ENCODE measurements at places on chromosomes 4 and X.

DNA sequence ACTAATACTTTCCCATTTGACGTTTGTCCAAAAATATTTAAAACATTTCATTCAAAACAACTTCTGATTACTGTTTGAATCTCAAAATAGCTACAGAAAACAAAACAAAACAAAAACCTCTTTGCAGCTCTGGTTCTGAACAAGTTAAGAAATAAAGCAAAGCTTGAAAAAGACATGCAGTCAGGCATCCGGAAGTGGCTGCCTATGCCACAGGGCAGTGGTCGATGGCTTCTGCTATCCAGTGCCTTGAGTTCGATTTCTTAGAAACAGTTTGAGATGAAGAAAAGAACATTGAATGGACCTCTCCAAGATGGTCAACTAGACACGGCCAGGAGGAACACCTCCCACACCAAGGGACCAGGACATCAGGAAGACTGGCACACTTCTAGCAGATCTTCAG is 125.3 kb downstream of the SCFD2 start:
- DNase-seq: peak; percentile 5

- peak; percentile 39 for DNase-seq
These were observed 147.9 kb downstream of the NSUN7 start for GRCh38 chr4:40897557-40898203.

- DNase-seq: no peak
These were observed 12.8 kb upstream of the STBD1 start for GRCh38 chr4:76293772-76294171.

DNA sequence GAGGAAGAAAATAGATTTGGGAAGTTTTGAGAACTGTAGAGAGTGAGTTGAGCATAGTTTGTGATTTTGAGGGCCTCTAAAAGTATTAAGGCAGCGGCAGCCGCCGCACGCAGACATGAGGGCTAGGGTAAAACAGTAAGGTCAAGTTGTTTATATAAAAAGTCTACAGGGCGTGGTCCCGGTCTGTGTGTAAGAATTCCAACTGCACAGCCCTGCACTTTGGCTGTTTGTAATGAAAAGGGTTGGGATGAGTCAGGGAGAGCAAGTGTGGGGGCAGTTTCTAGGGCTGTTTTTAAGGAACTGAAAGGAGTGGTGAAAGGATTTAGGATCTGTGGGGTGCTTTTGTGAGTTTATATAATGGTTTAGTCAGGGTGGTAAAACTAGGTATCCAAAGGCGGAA is 55.0 kb downstream of the BEX3 start:
- DNase-seq: no peak

DNA sequence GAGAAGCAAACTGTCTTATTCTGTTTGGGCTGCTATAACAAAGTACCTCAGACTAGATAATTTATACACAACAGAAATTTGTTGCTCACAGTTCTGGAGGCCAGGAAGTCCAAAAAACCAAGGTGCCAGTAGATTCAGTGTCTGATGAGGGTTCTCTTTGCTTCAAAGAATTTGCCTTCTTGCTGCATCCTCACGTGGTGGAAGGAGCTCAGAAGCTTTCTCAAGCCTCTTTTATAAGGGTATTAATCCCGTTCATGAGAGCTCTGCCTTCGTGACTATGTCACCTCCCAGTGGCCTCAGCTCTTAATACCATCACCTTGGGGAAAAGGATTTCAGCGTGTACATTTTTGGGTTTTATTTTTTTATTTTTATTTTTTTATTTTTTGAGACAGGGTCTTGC is 20.1 kb downstream of the CA5B start:
- DNase-seq: no peak

- DNase-seq: no peak
These were observed 240.7 kb upstream of the TRAM1L1 start for GRCh38 chr4:117326091-117326490.

DNA sequence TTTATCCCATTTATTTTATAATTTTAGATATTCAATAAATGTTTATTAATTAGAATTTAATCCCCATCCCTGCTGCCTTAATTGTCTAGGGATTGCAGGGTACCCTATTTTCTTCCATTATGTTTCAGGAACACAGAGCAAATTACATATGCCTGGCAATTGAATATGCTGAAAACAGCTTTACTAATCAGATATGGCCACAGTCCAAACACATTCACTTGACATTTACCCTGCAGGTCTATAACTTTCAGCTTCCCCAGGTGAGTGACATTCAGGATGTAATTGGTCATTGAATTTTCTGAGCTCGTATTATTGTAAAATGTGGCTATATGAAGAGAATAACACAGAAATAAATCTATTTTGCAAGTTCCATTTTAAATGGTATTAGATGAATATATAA is 218.7 kb upstream of the NDST4 start:
- DNase-seq: no peak

- no peak for DNase-seq
These were observed 39.3 kb downstream of the HMX1 start for GRCh38 chr4:8832113-8832915.

GRCh38 chrX:34546366-34546765 is 110.7 kb downstream of the TMEM47 start:
- DNase-seq: no peak

DNA sequence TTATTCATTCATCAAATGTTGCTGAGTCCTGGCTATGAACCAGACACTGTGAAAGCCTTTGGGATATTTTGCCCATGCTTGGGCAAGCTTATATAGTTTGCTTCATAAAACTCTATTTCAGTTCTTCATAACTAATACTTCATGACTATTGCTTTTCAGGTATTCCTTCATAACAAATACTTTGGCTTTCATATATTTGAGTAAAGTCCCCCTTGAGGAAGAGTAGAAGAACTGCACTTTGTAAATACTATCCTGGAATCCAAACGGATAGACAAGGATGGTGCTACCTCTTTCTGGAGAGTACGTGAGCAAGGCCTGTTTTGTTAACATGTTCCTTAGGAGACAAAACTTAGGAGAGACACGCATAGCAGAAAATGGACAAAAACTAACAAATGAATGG is 1.7 kb upstream of the AFP start:
- no peak for DNase-seq

DNA sequence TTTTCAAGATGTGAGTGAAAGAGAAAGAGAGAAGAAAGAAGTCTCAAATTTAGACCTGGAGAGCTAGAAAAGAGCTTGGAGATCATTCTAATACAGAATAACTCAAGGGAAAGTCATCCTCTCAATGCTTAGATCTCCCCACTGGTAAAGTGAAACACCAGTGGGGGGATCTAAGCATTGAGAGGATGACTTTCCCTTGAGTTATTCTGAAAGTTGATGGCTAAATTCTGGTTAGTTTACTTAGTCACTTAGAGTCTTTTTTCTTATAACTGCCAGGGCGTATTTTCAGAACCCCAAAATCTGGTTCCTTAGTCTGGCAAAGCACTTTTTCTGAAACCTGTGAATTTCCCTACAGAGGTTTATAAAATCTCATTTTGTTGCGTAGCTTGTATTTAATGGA is 198.6 kb downstream of the ARHGAP24 start:
- no peak for DNase-seq

- DNase-seq: no peak
These were observed 248.0 kb downstream of the SPATA18 start for GRCh38 chr4:52299120-52299519.

DNA sequence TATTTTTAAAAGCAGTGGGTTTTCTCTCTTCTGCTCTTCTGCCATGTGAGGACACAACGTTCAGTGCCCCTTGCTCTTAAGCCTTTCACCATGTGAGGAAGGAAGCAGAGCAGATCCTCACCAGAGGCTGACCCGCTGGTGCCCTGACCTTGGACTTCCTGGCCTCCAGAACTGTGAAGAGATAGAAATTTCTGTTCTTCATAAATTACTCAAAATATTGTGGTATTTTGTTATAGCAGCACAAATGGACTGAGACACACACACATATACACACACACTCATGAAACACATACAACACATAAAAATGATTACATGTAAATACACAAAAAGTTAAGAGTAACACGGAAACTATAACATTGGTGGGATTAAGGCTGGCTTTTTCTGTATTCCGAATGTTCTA is 244.8 kb upstream of the NOCT start:
- DNase-seq: no peak

GRCh38 chr4:167339781-167340180 is 105.5 kb upstream of the SPOCK3 start:
- no peak for DNase-seq

DNA sequence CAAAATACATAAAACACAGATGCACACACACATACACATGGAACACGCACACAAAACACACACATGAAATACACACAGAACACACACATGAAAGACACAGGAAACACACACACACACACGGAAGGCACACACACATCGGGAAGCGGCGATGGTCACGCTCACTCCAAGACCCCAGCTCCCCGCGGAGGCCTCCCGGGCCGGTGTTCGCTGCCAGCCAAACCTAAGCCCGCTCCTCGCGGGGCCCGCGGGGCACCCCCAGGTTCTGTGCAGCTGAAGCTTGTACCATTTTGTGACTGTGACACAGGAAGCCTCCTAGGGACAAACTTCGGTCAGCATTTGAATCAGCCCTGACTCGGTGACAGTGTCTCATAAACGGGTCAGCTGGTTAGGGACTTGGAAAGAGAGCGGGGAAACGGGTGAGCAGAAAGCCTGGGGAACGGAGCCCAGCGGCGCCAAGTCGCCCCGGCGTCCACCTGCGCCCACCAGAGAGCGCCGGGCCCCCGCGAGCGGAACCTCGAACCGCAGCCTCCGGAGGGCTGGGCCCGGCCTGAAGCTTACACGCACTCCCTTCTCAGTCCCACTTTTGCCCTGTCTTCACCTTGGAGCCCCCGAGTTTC is 32.1 kb downstream of the F11 start:
- no peak for DNase-seq

- DNase-seq: no peak
These were observed 106.4 kb downstream of the RAPGEF2 start for GRCh38 chr4:159209249-159209648.

DNA sequence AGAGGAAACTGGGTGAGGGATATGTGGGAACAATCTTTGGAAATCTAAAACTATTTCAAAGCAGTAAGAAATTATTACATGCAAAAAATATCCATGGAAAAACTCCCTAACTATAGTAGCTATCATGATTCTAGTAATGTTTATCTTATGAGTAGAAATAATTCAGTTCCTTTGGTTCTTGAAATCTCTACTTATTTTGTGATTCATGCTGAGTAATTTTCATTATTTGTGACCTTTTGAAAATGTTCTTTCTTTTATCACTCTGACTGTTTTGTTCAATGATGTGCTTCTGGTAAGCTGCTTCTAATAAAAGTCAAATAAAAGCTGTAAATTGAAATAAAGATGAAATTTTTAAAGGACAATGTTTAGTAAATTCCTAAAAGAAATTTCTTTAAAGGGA is 40.4 kb upstream of the MAGEB10 start:
- DNase-seq: no peak

- no peak for DNase-seq
These were observed 26.4 kb downstream of the DHRSX start for GRCh38 chrX:2474280-2474962.

- DNase-seq: peak; percentile 39
These were observed 174.5 kb downstream of the NSUN7 start for GRCh38 chr4:40924096-40924792.

DNA sequence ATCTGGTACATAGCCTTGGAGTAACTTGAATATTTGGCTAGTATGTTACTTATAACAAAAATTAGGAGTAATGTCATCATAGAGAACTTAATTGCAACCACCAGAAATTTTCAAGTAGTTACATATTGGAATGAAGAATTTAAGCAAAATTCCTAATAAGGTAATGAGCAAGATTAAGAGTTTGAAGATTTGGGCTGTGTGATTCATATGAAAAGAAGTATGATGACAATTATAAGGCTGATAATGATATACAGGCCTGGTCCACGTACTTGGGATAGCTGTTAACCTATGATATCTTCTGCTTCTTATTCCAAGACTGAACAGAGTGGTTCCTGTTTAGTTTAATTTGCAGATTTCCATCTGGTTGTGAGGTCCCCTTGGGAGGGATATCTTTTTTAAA is 463.9 kb downstream of the RAPGEF2 start:
- DNase-seq: no peak

- no peak for DNase-seq
These were observed 459.7 kb downstream of the IL15 start for GRCh38 chr4:142095886-142096605.

- no peak for DNase-seq
These were observed 25.7 kb downstream of the SEL1L3 start for GRCh38 chr4:25837107-25837506.

DNA sequence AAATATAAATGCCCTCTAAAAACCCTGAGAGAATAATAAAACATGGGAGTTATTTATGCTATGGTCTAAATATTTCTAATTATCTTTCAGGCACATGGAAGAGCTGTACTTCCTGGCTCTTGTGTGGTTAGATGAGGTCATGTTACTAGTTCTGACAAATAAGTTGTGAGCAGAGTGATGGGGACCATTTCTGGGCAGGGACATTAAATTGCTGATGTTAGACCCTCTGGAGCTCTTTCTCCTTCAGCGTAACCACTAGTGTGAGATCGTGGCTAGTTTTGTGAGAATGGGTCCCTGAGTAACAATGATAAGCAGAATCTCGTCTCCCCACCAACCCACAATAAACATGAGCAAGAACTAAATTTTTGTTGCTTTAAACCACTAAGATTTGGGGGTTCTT is 108.0 kb downstream of the MAML3 start:
- no peak for DNase-seq

DNA sequence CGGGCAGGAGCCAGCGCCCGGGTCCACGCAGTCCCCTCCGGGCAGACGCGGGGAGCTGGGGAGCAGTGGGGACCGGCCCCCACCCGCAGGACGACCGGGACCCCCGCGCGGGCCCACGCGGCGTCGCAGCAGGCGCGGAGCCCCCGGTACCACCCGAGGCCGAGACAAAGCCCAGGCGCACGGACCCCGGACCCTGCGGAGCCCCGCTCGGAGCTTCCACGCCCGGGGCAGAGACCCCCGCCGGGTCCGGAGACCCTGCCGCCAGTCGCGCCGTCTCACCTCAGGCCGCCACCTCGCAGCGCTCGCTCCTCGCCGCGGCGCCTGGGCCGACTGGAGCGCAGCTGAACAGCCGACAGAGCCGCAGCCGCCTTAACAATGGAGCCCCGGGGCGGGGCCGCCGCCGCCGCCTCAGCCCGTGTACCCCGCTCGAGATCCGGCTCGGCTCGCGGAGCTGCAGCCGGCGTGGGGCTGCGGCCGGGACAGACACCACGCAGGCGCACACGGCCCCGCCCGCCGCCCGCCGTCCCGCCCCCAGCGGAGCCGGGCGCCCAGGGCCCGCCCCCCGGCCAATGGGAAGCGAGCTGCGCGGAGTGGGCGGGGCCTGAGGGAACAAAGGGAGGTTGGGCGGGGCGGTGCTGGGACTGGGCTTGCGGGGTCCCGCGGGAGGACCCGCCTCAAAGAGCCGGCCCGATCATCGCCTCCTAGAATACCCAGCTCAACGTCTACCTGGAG is at the start of gene AFAP1:
TSS of gene AFAP1 (minus strand) at position 485 of the 732 bp plus-strand sequence. CDS start 67,783 bp downstream, outside the sequence.
- peak; percentile 60 for DNase-seq

DNA sequence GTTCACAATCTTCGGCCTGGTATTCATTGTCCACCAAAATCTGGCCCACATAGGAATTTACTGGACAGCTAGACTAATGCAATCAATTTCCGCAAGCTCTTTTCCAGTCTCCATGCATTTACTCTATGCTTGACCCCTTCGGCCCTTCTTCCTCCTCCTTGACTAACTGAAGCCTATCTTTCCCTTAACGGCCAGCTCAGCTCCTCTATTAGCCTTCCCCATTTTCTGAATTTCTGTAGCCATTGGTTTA is 1.2 kb upstream of the PHKA2 start:
- DNase-seq: no peak

Data from foreskin melanocyte (primary cell).